CD4-positive, alpha-beta T cell treated with Interleukin-2 at 100 ng/mL for 4 hours (primary cell): ENCODE measurements at places on chromosomes 2 and 18.

DNA sequence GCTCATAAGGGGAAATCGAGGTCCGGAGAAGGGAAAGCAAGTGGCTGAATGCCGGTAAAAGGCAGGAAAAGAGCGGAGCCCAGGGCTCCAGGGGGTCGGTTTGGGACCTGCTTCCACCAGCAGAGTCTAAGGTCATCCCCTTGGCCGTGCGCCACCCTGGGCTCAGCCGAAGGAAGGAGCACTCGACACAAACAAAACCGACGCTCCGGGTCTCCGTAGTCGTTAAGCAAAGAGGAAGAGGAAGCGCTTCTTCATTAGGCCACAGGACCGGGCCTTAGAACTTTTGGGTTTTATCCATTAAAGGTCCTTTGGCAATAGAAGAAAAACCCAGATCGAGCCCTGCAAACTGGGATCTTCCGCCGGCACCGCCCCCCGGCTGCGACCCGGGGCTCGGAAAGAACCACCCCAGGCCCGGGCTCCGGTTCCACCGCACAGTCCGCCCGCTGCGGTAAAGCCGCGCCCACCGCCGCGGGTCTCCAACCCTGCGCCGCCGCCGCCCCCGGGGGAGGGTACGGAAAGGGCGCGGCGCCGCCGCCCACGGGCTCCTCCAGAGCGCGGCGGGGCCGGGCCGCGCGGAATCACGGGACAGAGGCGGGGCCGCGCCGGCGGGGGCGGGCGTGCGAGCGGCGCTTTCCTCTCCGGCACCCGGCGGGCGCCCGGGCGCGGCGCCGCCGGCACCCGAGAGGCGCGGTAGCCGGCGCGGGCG lies at the start of gene TTL:
Gene TTL, plus strand, starts transcription at position 629 of the 706 bp plus-strand sequence. CDS start 189 bp downstream, outside the sequence.
- peak; percentile 75 for DNase-seq

- peak; percentile 7 for DNase-seq
Observed at GRCh38 chr2:131040661-131041401, 52.4 kb downstream of the FAM168B start.

- DNase-seq: no peak
Observed at GRCh38 chr2:147057892-147058490, 786.8 kb upstream of the ACVR2A start.

DNA sequence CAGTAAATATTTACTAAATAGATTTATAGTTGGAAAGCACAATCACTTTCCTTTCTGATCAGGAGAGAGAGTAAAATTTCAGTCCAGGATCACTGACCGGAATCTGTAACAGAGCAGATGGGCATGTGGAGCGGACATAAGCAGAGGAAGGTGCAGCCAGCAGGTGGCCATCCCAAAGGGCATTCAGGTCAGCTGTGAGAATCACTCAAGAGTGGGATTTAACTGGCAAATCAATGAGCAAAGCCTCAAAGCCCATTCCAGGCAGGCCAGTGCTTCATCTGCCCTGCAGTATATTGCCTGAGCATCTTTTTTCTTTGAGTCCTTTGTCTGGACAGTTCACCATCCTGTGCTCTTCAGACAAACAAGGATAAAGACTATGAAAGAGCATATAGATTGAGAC lies 166.4 kb upstream of the SLC14A2 start:
- no peak for DNase-seq

DNA sequence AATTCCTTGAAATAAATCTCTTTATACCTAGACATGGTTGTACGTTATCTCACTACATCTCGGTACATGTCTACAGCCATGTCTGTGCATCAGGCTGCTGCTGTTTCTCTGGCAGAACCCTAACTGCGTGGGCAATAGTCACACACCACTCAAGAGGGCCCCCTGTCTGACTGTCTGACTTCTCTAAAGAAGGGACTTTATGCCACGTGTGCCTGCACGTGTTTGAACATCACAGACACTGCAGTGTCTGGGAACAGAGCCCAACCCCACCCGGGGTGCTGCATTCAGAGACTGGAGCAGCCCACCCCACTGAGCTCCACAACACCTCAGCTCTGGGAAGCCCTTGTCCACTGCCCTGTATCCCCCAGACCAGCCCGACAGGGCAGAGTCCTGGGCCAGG lies 55.0 kb downstream of the KIF1A start:
- no peak for DNase-seq
